ENCODE measurements at places on chromosomes 7 and 10.

DNA sequence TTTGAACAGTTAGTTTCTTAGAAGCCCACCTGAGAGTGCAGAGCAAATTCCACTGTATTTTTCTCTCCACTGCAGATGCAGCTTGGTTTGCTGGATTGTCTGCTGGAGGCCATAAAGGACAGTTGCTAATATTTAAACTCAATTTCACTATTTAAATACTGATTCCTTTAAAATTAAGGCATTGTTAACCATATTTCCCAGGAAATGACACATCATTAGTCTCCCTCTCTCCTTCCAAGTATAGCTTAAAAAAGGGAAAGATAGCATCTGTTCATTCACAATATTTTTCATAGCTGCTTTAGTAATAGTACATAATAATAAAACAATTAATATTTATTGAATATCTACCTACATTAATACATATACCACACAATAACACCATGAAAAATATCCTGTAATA is 252.9 kb downstream of the HGF start:
- no peak for DNase-seq

DNA sequence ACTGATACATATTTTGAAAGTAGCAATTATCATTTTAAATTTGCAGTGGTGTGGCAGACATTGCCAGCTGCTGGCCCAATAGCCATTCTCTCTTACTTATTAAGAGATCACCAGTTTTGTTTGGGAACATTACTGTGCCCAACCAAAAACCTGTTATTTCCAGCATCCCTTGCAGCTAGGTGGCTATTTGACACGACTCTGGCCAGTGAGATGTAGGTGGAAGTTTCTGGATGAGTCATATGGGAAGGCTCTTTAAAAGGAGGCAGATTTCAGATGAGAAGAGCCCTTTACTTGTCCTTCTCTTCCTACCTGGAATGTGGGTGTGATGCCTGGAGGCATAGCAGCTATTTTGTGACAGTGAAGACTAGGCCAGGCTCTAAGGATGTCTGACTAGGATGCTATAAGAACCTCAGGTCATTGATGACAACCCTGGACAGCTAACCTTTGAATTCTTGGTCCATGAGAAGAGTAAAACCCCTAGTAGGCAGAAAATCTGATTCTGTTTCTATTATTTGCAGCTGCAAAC is 77.9 kb downstream of the CARD11 start:
- DNase-seq, result no peak

DNA sequence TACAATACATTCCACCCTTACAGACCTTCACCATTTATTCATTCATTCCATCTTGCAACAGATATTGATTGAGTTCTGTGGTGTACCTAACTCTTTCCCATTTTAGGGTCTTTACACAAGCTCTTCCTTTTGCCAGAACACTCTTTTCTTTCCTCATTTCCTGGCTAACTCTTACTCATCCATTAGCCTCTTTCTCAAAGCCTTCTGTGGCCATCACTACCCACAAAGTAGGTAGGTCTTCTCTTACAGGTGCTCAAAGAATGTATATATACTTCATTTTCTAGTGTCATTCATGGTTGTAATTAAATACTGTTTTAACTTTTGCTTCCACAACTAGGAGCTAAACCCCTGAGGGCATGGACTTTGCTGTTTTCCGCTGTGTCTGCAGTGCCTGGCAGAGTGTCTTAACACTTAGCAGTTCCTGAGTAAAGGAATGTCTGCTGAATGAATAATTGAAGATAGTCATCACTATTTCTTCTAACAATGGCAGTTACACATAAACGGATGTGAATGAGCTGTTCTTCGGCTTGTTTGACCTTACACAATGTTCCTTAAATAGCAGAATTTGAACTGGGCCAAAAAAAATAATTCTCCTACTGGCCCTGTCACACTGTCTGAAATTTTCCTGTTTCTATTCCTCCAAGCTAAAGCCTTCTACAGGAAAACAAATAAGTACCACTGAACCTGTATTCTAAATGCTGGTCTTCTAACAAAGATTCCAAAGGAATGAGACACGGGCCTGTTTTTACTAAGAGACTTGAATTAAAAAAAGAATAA is 15.1 kb downstream of the BCAP29 start:
- no peak for DNase-seq

- no peak for DNase-seq
Observed at GRCh38 chr7:98315318-98315993, 34.0 kb downstream of the BRI3 start.

DNA sequence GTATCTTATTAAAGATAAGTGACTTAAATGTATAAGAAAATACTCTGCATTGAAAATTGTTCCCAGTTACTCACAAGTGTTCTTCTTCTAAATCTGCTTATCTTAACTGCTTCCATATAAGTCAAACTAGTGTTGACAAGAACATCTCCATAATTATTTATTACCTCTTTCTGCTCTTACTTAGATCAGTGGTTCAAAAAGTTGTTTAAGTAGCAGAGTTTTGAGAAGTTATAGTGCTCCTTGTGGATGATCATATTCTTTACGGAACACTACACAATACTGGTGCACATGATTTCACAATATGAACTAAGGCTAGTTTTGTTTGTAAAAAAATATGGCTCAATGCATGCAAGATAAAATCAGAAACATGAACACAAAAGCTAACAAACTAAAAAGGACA is 168.4 kb downstream of the SEMA3D start:
- DNase-seq, result no peak

DNA sequence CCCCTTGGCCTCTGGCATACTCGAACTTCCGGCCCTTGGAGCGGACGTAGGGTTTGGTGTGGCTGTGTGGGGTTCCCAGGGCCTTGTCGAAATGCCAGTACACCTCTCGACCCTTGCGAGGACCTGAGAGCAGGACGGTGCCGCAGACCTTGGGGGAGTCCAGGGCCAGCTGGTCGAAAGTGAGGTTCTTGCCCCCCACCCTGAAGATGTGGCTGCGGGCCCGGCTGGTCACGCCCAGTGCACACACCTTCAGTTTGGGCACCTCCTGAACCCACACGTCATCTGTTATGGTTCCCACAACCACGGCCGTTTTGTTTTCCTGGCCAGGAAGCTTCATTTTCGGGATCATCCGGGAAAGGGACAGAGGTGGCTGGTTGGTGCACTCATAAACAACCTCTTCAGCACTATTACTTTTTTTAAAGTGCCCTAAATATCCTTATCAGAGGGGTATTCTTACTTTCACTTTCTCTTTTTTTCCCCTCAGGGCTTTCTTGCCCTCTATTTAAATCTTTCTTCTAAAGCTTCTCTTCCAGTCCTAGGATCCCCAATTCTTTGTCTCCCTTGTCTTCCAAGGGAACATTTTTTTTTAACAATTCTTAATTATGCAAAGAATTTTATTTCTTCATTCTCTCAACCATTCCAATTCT is 44.9 kb upstream of the FAM3C start:
- DNase-seq, result no peak

- DNase-seq, result no peak
Observed at GRCh38 chr7:67659091-67659490, 662.5 kb downstream of the TYW1 start.

GRCh38 chr7:119281181-119281846 is 991.7 kb upstream of the KCND2 start:
- no peak for DNase-seq

DNA sequence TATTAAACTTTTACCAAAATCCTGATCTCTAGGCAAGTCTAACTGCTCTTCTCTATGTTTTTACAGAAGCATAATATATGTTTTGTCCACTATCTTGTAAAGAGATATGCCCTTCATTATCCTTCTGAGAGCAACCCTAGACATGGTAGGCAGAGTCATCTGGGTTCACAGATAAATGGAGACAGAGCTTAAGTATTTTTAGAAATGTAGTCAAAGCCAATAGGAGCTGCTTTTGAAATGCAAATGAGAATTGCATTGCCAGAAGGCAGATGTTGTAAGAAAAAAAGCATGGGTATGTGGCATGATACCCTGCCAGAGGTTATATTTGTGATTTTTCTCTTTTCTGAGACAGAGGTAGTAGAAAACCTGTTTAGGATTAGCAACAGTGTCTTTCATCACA is 964.8 kb downstream of the SORCS3 start:
- no peak for DNase-seq

DNA sequence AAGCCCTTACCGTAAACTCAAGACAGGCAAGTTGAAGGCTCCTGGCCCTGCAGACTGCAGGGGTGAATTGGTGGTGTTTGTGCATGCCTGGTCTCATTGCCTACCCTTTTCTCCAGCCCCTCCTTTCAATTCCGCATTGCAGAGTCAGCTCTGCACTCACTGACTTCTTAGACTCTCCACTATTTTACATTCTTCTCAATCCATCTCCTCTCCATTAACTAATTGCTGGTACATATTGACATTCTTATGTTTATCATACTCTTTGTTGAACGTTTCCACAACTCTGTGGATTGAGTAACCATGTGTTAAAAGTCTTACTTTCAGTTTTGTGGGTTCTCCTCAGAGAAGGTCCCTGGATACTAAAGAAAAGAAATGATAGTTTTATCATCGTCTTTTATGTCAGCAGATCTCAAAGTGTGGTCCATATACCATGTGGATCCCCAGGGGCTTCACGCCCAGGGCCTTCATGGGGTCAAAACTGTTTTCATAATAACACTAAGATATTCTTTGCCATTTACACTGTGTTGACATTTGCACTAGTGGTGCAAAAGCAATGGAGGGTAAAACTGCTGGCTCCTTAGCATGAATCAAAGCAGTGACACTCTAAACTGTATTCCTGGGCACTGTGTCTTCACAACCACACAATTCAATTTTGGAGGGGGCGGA is 135.4 kb upstream of the FZD1 start:
- no peak for DNase-seq

DNA sequence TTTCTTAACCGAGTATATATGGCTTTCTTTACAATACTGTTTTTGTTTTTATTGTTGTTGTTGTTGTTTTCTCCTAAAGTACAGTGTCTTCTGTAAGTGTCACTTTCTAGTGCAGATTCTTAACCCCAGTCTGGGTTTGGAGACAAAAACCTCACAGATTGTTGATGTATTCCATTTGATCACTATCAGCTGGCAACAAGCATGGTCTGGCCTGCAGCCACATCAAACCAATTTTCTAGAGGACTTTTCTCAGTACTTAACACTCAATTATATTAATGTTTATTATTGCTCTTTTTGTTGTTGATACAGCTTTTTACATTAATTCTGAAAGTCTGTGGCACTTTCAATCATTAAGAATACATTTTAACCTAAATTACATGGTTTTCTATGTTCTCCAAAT is 17.1 kb downstream of the LRRN3 start:
- DNase-seq, result peak; percentile 84

GRCh38 chr10:98414932-98415730 is at the start of gene PYROXD2:
TSS of gene PYROXD2 (minus strand) at chr10:98415182. CDS start at chr10:98415135, 47 bp downstream.
- DNase-seq, result peak; percentile 83

- DNase-seq, result no peak
Observed at GRCh38 chr10:58631715-58632114, 119.0 kb downstream of the BICC1 start.

GRCh38 chr10:121521794-121522556 is 76.3 kb downstream of the FGFR2 start:
- DNase-seq, result no peak

DNA sequence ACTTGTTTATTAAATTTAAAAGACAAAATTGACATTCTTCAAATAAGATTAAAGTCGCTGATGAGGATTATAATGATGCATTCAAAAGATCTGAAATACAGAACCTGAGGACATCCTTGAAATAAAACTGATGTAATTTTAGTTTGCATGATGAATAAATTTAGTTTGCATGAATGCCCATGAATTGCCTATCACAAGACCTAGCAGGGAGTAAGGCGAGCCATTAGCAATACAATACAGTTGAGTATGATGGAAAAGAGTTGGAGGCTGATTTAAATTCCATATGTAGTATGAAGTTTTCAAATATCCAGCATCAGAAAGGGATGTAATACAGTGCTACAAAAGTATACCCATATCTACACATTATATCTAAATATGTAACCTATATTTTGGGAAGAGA is 321.3 kb downstream of the CACNA2D1 start:
- no peak for DNase-seq

DNA sequence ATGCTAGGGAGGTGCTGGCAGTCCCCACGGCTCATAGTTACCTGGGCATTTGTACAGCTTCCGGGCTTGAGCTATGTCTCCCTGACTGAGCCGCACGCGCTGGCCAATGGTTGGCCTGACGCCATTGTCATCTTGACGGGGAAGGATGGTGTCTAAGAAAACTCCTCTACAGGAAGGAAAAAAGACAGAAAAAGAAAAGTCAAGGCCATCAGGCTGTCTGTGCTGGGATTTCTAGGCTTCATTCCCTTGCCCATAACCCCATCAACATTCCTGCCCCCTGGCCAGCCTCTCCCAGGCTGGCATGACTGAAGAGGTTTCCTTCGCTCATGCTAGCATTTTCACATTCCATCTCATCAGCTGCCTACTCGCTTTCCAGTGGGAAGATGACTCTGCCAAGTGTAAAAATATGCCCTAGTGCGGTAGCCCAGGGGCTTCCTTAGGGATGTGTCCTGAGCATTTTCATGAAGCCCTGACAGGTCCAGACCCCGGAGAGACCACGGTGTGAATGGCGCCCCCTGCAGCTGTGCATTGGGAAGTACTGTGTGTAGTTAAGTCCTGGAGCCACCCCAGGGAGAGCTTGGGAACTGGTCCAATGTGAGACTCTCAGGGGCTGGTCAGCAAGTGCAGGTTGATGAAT is 54.5 kb upstream of the OPALIN start:
- DNase-seq, result no peak

GRCh38 chr7:85125176-85125575 is 61.7 kb downstream of the SEMA3D start:
- no peak for DNase-seq

GRCh38 chr10:115706488-115707076 is 566.4 kb downstream of the GFRA1 start:
- DNase-seq, result peak; percentile 6

DNA sequence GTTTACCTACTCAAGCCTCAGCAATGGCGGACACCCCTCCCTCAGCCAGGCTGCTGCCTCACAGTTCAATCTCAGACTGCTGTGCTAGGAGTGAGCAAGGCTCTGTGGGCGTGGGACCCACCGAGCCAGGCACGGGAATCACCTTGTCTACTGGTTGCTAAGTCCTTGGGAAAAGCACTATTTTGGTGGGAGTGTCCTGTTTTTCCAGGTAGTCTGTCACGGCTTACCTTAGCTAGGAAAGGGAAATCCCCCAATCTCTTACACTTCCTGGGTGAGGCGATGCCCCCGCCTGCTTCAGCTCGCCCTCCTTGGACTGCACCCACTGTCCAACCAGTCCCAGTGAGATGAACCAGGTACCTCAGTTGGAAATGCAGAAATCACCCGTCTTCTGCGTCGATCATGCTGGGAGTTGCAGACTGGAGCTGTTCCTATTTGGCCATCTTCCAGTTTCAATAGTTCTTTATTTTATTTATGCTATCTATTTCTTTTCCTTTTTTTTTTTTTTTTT is at the start of gene HYAL4:
TSS of gene HYAL4 (plus strand) at position 458 of the 508 bp plus-strand sequence. CDS start 23,105 bp downstream, outside the sequence.
- DNase-seq, result no peak

DNA sequence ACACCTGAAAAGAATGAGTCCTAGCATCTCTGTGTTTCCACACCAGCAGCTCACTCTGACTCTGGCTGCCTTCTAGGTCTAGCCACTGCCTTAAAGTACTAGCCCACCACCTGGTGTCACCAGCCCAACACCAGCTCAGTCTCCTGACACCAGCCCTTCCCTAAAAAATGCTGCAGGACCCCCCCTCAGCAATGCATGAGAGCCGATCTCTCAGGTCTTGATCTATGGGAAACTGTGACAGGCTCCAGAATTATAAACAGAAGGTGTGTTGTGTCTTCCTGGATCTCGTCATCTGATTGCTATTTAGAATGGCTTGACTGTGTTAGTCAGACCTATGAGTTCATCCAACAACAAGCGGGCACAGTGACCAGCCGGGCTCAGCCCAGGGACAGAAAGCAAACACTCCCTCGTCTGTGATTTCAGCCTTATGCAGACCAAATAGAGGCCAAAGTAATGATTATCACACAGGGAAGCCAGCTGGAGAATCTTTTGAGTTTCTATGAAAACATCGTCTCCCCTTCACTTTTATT is 66.6 kb downstream of the CUBN start:
- no peak for DNase-seq

GRCh38 chr7:6430271-6430940 is 17.3 kb downstream of the DAGLB start:
- no peak for DNase-seq

Measured in NCI-H2081 (cell line).